ENCODE measurements at places on chromosomes 3 and 15.

DNA sequence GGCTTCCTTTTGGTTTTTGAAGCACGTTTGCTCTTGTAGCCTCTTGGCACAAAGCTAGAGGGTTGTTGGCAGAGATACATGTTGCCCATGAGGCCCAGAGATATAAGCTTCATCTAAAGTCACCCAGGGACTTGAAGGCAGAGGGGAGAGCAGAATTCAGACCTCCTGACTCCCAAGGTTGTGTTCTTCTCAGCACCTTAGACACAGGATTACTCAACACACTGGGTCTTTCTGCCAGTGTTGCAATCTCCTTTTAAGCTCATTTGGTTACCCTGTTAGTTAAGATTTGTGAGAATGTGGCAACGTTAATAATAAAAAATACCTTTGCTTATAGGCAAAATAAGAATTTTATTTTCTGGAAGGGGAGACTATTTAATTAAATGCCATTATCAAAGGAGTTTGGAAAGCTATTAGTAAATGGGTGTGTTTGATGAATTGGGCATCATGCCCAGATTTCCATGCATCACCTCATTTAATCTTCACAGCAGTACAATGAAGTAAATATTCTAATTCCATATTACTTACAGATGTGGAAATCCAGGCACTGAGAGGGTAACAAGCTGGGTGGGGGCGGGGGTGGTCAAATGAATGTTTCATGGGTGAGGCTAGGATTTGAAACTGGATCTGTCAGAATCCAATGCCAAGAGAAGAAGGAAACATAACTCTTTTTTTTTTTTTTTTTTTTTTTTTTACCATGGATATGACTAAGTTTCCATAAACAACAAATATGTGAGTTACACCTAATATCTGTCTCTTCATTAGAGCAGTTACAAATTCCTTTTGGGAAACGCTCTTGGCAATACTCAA lies 183.3 kb downstream of the NR1D2 start:
- no peak for DNase-seq

- DNase-seq: no peak
Observed at GRCh38 chr15:48896869-48897814, 19.2 kb downstream of the EID1 start.

DNA sequence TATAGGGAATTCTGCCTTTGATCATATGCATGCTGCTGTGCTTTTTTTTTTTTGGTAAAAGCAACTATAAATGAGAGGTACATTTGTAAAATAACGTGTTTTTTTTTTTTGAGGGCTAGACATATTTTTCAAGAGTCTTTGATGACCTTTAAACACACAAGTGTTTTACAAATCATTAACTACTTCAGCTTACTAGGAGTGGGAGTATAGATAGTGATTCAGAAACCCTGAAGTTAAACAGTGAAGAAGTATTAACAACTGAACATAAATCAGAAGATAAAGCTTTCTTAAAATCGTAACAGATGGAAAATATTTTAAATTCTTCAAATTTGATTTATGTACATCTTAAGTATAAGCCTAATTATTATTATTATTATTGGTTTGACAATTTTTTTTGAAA lies 2.9 kb upstream of the GMNC start:
- DNase-seq: no peak

GRCh38 chr3:69530554-69530953 lies 144.7 kb upstream of the FRMD4B start:
- no peak for DNase-seq

DNA sequence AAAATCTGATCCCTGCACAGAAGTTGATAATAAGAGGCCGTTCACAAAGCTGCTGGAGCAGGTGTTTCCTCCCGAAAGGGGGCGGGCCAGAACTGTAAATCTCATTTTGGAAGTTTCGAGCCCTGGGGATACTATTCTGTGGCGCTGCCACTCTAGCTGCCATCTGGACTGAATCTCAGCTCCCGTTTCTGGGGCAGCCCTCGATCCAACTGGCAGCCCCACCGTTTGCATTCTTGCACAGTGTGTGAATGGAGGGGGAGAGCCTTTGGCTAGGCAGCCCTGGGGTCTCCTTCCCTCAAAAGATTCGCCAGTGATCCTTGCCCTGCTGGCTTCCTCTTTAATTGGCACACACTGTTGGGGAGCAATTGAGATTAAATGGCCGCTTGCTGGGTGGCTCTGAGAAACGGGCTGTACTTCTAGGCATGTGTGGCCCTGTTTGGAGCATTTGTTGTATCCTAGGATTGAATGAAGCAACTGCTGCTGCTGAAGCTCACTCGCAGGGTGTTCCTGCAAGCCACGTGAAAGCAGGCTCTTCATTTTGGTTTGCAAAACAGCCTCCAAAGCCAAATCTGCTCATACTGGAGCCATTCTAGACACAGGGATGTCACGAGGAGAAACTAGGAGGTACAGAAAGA lies 57.2 kb upstream of the TOPAZ1 start:
- no peak for DNase-seq

DNA sequence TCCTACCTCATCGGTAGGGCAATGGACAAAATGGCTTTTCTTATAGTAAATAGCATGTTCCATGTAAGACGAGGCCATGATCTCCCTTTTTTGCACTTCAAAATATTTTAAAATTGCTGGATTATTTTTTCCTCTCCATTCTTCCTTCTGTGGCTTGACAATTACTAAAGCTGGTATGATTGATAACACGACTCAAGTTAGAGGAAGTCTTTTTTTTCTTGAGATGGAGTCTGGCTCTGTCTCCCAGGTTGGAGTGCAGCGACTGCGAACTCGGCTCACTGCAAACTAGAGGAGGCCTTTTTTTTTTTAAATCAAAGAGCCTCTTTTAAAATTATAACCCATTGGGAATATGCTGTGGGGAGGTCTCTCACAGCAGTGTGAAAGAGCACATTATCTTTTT lies 124.5 kb upstream of the TBL1XR1 start:
- DNase-seq: no peak

DNA sequence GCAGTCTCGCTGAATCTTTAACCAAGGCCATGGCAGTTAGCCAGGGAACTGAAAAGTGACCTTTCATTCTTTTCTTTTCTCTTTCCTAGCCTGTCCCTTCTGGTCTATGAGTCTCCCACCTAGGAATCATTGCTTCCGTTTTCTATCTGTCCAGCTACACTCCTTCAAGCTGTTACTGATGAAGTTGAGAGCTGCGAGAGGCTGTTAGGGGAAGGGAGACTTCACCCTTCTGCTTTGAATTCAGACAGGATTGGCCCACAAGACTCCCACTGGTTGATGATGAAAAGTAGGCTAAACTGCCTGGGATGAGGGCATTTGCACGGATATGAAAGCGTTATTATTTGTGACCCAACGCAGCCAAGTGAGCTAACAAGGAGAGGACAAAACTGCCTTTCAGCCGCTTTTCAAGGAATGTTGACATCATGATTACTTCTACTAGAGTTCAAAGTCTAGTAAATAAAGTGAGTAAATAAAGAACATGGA lies 30.2 kb downstream of the EIF4E3 start:
- DNase-seq: no peak

DNA sequence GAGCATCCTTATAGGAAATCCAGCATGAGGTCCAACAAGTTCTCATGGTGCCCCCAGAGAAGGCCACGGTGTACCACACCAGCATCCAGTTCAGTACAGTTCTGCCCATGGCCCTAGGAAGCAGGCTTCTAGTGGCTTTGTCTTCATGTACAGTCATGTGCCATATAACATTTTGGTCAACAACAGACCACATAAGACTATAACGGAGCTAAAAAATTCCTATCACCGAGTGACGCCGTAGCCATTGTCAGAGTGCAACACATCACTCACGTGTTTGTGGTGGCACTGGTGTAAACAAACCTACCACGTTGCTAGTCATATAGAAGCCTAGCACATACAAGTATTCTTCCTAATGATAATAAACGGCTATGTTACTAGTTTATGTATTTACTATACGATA lies 209.0 kb downstream of the ARRDC4 start:
- no peak for DNase-seq

GRCh38 chr3:147185781-147186180 lies 220.6 kb downstream of the ZIC4 start:
- no peak for DNase-seq

All from NCI-H1930 (cell line).